ENCODE measurements at places on chromosomes 16 and 17. TPM values are rescaled to one million over a fixed set of nuclear protein-coding genes. Genes with fewer than 3 reads are reported as not detected.
A peak's percentile ranks its signal among the peaks of the same experiment; 100 is the strongest.

- DNase-seq, result no peak
Observed at GRCh38 chr17:46976626-46977270, 2.3 kb downstream of the RPRML start.

DNA sequence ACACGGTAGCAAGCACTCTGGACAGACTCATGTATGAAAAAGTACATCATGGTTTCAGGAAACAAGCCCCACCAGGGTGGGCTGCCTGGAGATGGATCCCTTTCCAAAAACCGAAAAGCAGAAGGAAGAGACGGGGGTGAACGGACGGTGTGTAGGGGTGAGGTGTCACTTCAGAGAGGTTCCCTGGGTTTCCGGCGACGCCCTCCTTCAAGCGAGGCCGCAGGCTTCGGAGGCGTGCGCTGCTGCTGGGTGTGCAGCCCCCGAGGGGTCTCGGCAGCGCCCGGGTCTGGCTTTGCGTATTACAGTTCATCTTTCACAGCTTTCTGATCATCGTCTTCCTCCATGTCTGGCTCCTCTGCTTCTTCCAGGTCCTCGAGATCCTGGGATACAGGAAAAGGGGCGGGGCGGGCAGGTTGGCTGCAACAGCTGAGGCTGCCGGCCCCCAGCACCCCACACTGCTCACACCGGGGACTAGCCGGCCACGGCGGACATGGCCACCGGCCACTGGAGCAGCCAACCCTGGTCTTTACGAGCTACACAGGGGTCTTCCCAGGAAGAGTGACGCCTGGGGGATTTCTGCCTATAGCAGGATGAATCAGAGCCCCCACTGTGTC is 9.0 kb upstream of the PPP1R27 start:
- DNase-seq, result no peak

GRCh38 chr16:1102921-1103635 is 7.0 kb upstream of the C1QTNF8 start:
- DNase-seq, result peak; percentile 77

DNA sequence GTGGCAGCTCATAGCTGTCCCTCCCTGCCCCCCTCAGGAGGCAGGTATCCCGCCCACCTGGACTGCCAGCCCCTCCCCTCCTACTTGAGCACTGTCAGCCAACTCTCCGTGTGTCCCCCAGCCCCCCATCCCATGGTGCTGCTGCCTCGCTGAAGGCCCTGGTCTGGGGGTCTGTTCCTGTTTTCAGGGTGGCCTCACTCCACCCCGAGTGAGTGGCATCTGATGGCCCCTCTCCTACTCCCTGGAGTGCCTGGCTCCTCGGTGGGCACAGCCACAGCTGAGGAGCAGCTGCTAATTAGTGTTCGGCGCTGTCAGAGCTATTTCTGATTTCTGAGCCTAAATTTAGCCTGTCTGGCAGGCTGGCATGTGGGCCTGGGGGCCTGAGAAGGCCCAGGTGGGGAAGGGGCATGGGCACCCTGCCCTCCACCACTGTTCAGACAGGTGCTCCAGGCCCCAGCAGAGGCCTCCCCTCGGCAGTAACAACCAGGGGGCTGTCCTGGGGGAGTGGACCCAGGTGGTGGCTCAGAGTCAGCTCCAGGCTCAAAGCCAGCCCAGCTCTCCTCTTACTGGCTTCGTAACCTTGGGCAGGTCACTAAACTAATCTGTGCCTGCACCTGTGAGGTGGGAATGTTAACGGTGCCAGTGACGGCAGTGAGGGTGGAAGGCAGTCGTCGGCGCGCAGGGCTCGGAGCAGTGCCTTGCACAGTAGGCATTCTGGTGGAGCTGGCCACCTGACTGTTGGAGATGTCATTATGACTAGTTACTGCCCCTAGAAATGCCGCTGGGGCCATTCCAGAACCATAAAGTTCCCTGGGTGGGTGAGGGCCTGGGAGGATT is 6.5 kb downstream of the FMNL1 start:
- peak; percentile 30 for DNase-seq

Gene MAPT
- 0.05 TPM for total RNA-seq

Data from liver (tissue), 10 donors.